ENCODE measurements at places on chromosomes 1 and 21. TPM values are rescaled to one million over a fixed set of nuclear protein-coding genes. Genes with fewer than 3 reads are reported as not detected.
A peak's percentile ranks its signal among the peaks of the same experiment; 100 is the strongest.

GRCh38 chr1:171910786-171911185 lies 69.5 kb downstream of the DNM3 start:
- DNase-seq = peak; percentile 23

Gene HMGN2
- total RNA-seq = 330 TPM

- DNase-seq = peak; percentile 46
Observed at GRCh38 chr21:14403681-14404318, 20.9 kb upstream of the HSPA13 start.

Gene SMCP
- not detected for total RNA-seq

Gene LAPTM5
- total RNA-seq = not detected

Gene SPRR5
- total RNA-seq = not detected

DNA sequence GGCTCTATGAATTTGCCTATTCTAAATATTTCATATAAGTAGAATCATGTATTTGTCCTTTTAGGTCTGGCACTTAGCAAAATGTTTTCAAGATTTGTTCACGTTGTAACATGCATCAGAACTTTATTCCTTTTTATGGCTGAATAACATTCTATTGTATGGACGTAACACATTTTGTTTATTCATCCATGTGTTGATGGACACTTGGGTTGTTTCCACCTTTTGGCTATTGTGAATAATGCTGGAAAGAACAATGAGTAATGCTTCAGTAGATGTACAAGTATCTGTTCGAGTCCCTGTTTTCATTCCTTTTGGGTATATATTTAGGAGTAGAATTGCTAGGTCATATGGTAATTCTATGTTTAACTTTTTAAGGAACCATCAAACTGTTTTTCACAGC lies 24.7 kb downstream of the SLC35A3 start:
- no peak for DNase-seq

Gene CELA3B
- not detected for total RNA-seq

DNA sequence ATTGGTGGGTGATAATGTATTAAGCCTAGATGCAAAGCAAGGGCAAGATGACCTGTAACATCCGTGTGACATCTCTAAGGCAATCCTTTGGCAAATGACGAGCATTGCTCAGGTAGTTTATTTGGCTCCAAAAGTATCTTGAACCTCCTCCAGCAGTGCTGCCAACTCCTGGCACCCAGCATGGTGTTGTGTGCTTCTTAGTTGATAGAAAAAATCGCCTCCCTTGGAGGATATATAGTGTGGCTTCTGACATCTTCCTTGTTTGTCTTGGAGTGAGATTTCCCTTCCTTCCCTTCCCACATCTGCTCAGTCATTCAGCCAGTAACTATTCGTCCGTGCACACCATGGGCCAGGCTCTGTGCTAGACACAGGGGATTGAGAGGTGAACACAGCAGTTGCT lies 121.8 kb downstream of the TOMM20 start:
- no peak for DNase-seq

GRCh38 chr1:21622466-21623315 lies 46.5 kb downstream of the RAP1GAP start:
- peak; percentile 74 for DNase-seq

Gene SYCP1
- total RNA-seq = 0.24 TPM

GRCh38 chr1:32241001-32241763 lies 5.8 kb upstream of the FAM167B start:
- peak; percentile 75 for DNase-seq

DNA sequence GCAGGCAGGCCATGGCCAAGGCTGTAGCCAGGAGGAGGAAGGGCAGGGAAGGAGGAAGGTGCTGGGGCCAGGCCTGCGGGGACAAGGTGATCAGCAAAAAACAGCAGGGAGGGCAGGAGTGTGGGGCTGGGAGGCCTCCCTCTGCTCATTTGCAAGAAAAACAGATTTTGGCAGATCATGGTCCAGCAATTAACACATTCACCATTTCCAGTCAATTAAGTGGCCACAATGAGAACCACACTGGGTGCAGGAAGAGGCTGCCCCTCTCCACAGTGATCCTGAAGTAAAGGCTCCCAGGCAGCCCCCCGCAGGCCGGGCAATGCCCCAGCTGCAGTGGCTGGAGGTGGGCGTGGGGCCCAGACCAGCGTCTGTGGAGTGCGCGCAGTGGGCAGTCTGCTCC lies 54.6 kb downstream of the DMRTB1 start:
- no peak for DNase-seq

- DNase-seq = no peak
Observed at GRCh38 chr1:56511364-56511763, 68.0 kb downstream of the PLPP3 start.

DNA sequence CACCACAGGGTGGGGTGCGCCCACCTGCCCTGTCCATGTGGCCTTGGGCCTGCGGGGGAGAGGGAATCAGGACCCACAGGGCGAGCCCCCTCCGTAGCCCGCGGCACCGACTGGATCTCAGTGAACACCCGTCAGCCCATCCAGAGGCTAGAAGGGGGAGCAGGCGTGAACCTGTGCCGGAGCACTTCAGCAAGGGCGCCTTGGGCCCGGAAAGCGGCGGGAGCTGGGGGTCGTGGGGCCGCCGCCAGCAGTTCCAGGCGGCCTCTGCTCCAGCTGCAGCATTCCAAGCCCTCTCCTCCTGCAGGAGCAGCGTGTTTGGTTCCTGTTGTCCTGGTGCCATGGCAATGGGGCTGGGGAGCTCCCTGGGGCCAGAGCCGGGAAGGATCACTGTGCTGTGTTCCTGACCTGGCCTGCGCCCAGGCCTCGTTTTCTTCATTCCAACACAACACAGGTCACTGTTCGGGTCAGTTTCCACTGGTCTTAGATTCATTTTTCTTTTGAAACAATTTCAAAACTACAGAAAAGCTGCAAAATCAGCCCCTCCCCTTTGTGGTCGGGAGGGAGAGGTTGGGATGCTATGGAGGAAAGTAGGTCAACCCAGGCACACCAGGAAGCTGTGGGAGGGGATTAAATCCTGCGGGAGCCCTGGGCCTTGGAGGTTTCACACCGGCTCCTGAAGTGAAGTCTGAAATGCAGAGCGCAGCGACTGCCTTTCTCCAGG lies 18.8 kb downstream of the SLX9 start:
- DNase-seq = no peak

GRCh38 chr1:94792473-94793295 lies 27.5 kb upstream of the SLC44A3 start:
- no peak for DNase-seq

DNA sequence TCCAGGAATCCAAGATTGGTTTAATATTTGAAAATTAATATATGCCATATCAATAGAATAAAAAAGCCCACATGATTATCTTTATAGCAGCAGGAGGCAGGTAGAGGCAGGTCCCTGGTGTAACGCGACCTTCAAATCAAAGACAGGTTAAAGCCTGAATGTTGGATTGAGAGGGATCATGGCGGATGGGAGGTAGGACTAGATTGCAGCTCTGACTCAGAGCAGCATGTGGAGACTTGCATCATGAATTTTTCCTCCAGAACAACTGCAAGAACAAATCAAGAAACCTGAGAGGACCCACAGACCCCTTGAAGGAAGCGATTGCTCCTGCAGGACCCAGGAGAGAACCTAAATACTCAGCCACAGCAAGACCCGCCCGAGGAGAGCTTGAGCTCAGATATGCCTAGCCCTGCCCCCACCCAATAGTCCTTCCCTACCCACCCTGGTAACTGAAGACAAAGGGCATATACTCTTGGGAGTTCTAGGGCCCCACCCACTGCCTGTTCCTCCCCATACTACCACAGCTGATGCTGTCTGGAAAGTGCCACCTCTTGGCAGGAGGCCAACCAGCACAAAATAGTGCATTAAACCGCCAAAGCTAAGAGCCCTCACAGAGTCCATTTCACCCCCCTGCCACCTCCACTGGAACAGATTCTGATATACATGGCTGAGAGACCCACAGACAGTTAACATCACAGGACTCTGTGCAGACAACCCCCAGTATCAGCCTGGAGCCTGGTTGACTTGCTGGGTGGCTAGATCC lies 19.5 kb downstream of the S100B start:
- no peak for DNase-seq

DNA sequence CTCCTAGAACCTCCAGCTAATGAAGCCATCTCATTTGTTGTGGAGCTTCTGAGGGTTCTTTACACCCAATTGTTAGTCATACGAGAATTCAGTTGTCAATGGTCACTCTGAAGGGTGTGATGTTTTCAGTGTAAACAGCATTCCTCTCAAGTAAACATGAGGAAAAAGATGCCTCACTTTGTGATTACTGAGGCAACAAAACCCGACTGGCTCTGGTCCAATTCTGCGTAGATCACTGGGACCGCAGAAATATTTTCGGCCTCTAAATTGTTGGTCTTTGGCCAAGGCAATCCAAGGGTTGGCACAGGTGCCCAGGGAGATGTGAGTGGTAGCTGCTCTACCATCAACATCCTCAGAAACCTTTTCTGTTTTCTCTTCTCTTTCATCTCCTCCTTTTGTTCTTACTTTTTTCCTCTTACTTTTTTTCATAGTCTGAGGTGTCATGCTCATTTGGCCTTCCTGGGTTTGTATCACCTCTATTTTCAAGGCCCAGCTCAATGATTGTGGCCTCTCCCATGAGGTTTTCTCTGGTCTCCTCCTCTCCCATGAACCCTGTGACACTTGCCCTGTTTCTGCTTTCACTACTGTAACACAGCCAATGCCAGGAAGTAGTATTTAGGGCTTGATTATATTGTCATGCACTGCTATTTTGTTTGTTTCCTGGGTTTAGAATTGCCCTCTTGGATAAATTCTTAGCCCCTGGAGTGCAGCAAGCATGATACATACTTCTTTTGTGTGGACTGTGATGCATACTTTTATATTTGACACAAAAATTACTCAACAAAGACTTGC lies 221.9 kb downstream of the TNR start:
- no peak for DNase-seq

GRCh38 chr1:201324306-201324705 lies 41.0 kb downstream of the PKP1 start:
- no peak for DNase-seq

- DNase-seq = no peak
Observed at GRCh38 chr1:205241366-205242030, 13.8 kb downstream of the TMCC2 start.

Gene RGS8
- 2.5 TPM for total RNA-seq

GRCh38 chr1:15835205-15835740 lies 12.2 kb upstream of the SPEN start:
- no peak for DNase-seq

Gene TNFRSF4
- total RNA-seq = not detected

GRCh38 chr1:221543529-221544120 lies 198.3 kb downstream of the DUSP10 start:
- DNase-seq = peak; percentile 58

GRCh38 chr1:79792219-79792930 lies 785.8 kb upstream of the ADGRL4 start:
- DNase-seq = no peak

Gene A3GALT2
- total RNA-seq = not detected

Gene HSD11B1
- not detected for total RNA-seq

Gene S100A6
- total RNA-seq = 9.4 TPM

- peak; percentile 50 for DNase-seq
Observed at GRCh38 chr1:115877511-115877910, 36.6 kb upstream of the NHLH2 start.

DNA sequence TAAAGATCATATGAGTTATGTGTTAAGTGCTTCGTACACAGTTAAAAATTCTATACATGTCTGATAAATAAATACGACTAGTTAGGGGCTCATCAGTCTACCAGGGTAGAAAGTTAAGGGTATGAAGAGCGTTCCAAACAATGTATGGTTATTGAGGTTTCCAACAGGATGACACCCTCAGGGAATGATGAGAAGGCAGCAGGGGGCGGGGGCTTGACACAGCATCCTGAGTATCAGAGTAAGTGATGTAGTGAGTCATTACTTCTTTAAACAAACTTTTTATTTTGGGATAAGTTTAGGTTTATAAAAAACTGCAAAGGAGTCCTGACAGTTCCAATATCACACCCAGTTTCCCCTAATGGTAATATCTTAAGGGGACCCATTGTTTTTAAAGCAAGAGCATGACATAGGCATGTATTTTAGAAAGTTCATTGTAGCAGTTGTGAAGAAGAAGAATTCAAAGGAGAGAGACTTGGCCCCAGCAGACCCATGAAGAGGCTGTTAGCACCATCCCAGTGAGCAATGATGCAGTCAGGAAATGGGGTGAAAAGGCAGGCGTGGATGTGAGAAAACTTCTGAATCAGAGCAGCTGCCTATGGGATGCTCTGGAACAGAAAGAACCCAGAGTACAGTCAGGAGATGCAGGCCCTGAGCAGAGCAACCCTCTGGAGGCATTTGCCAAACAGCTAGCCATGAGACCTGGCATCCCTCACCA lies 15.0 kb upstream of the PSMB2 start:
- DNase-seq = no peak

DNA sequence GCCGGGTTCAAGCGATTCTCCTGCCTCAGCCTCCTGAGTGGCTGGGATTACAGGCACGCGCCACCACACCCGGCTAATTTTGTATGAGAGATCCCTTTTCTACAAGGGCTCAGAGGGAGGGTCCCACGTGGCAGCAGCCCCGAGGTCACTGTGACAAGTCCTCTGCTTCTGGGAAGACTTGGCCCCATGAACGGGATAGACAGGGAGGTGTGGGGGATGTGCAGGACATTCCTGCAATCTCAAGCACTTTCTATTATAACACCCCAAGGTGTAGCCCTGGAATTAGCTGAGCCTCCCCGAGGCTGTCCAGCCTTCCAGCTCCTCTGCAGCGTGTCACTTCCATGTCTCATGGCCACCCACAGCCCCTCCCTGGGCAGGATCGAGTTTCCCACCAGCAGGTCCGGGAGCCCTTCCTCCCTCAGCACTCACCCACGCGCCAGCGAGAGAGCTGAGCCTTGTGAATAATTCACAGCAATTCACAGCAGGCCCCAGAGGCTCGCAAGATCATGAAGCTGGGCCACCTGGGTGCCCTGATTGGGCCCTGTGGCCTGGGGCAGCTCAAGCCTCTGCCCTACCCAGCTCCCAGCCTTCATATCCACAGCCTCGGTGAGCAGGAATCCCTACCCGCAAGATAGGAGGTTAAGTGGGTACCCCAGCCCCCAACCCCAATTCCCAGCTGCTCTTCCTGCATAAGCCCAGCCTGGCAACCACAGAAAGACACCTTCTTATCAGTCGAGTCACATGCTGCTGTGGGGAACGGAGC lies 22.8 kb upstream of the RNU1-4 start:
- no peak for DNase-seq

- DNase-seq = no peak
Observed at GRCh38 chr1:11880911-11881748, 22.4 kb upstream of the NPPB start.

Gene CD52
- not detected for total RNA-seq

Gene C1orf141
- not detected for total RNA-seq

DNA sequence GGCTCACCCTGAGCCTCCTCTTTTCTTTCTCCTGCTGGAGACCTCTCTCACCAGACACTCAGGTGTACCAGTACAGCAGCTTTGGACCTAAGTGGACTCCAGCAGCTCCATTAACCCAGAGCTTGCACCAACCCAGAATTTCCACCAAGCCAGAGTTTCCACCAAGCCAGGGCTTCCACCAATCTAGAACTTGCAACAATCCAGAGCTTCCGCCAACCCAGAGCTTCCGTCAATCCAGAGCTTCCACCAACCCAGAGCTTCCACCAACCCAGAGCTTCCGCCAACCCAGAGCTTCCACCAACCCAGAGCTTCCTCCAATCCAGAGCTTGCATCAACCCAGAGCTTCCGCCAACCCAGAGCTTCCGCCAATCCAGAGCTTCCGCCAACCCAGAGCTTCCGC lies 23.2 kb downstream of the CRYAA start:
- DNase-seq = no peak

Gene CFAP107
- not detected for total RNA-seq

- no peak for DNase-seq
Observed at GRCh38 chr1:83641796-83642443, 357.0 kb downstream of the TTLL7 start.

Gene RIPPLY3
- 2.6 TPM for total RNA-seq

All from GM23338 (cell line).